LHCN-M2 (cell line): ENCODE measurements at places on chromosomes 12 and 14. TPM values are rescaled to one million over a fixed set of nuclear protein-coding genes. Genes with fewer than 3 reads are reported as not detected.

PLXNC1 gene
- 0.34 and 0.58 TPM in 2 replicates for total RNA-seq

DNA sequence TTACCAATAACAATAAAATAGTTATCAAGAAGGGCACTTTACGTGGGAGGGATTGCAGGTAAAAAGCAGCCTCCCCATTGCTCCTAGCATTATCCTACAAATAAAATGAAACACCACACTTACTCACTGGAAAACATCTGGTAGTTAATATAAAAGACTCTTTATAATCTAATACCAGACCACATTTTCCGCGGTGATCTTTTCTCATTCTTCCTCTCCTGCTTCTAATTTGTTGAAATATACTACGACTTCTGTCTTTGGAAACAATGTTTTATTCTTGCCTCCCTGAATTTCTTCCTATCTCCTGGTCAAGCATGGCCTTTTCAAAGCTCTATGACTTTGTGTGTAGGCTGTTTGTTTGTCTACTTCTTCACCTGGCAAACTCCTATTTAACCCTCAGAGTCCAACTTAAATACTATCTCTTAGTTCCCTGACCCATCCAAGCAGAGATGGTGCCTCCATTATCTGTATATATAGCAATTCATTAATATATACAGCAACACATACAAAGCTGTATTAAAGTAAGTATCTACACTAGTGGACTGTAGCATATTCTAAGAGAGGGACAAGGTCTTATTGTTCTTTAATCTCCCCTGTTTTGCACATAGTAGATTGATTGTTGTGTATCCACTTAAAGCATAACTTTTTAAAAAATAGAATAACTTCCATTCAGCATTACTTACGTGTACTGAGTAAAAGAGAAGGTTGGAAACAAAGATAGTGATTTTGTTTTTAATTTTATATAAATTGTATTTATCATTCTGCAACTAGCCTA lies 228.3 kb downstream of the CEP128 start:
- DNase-seq, result no peak

GRCh38 chr12:31525496-31526157 lies 65.3 kb downstream of the DENND5B start:
- no peak for DNase-seq

CLEC2A gene
- not detected in 2 replicates for total RNA-seq

DRAM1 gene
- 7.7 and 10.4 TPM in 2 replicates for total RNA-seq

RERG gene
- total RNA-seq, result 3.0 and 5.3 TPM in 2 replicates

DNA sequence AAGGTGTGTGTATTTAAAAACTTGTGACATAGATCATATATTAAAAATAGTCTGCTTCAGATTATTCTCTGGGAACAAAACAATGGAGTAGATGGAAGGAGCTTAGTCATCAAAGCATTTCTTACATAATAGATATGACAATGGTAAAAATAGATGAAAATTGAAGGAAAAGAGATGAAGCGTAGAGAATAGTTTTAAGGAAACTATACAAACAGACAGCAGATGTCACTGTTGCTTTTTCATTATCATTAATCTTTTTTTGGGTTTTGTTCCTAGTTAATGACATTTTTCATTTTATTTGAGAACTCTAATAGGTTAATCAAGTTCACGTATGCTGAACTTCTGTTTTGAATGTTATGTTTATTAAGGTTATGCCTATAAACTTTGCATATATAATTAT lies 149.2 kb upstream of the FBXO33 start:
- no peak for DNase-seq

- DNase-seq, result no peak
These were observed 8.8 kb downstream of the NID2 start for GRCh38 chr14:52060080-52060479.

GRCh38 chr14:64968651-64969050 lies 3.5 kb downstream of the RAB15 start:
- DNase-seq, result peak; percentile 36

- DNase-seq, result no peak
These were observed 151.9 kb upstream of the ABCD2 start for GRCh38 chr12:39771456-39771855.

GRCh38 chr14:101577221-101577909 lies 16.1 kb downstream of the DIO3 start:
- no peak for DNase-seq

- no peak for DNase-seq
These were observed 149.0 kb downstream of the KCNA5 start for GRCh38 chr12:5192726-5193125.

GRCh38 chr12:111067498-111067897 lies 147.1 kb upstream of the MYL2 start:
- no peak for DNase-seq

- no peak for DNase-seq
These were observed 116.0 kb downstream of the NRXN3 start for GRCh38 chr14:78286210-78286609.

- DNase-seq, result no peak
These were observed 256.0 kb downstream of the PCNX1 start for GRCh38 chr14:71163050-71163841.

GRCh38 chr12:40874868-40875267 lies 182.6 kb downstream of the CNTN1 start:
- DNase-seq, result no peak

DNA sequence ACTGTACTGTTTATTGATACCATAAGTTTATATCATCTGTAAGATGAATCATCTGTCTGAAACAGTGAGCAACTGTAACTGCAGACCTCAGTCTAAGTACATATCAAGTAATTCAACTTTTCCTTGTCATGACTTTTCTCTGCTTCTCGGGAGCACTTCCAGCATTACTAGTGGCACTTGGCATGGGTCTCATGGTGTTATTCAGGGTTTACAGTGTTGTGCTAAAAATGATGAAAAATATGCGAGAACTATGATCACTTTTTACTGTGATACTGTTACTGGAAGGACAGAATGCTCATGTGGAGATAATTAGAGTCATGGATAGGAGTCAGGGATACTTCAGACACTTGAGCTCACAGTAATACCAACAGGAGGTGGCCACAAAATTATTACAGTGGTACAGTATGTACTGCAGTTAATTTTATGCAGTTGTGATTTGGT lies 8.3 kb downstream of the KTN1 start:
- peak; percentile 47 for DNase-seq

SLC7A7 gene
- total RNA-seq, result 4.2 and 4.6 TPM in 2 replicates

DNA sequence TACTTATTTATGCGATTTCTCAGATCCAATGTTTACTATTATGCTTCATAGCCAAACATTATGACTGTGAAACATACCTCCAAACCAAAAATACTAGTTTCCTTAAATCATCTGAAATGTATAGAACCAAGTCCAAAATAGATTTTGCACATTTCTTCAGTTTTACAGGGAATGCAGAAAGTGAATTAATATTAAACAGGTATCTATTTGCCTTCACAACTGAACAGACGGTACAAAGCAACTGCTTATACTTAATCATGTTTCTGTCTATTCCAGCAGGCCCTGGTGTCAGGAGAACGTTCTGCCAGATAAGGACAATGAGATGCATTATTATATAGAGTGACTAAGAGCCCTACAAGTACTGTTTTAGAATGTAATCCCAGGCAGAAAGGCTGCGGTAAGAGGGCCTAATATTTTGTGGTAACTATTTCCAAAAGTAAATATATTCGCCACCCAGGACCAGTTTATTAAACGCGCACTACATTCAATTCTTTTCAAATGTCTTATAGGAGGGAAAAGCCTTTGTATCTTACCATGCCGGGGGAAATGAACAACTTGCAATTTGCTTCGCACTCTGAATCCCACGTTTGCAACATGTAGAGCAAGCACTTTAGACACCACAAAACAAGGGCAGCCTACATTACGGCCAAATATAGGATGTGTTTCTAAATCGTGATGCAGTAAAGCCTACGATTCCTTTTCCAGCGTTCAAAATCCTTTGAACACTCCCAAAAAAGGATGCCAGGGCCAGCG lies 1.5 kb downstream of the CORO1C start:
- peak; percentile 66 for DNase-seq

RASSF8 gene
- 24.1 and 26.6 TPM in 2 replicates for total RNA-seq

- no peak for DNase-seq
These were observed 64.2 kb downstream of the CLMN start for GRCh38 chr14:95255487-95255886.

DNA sequence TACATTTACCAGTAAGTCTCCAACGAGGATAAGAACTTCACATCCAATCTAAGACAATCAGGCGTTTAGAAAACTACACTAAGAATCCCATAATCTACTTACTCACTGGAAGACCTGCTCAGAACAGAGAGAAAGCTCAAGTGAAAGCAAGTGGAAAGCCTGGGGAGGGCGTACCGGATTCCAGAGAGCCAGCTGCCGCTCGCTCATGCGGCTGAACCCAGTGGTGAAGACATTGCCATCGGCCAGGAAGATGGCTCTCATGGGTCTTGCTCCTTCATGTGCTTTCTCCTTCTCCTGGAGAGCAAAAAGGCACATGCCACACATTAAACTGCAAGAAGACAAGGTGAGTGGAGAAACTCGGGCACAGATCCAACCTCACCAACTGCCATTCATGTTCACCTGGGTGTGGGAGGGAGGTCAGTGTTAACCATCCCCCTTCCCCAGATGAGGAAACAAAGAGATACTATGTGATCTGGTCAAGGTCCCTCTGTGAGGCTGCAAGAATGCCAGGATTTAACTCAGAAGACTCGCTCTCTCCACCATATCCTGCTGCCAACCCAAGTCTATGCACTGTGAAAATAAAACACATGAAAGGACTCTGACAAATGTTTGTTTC lies 23.5 kb upstream of the SELPLG start:
- no peak for DNase-seq

DNA sequence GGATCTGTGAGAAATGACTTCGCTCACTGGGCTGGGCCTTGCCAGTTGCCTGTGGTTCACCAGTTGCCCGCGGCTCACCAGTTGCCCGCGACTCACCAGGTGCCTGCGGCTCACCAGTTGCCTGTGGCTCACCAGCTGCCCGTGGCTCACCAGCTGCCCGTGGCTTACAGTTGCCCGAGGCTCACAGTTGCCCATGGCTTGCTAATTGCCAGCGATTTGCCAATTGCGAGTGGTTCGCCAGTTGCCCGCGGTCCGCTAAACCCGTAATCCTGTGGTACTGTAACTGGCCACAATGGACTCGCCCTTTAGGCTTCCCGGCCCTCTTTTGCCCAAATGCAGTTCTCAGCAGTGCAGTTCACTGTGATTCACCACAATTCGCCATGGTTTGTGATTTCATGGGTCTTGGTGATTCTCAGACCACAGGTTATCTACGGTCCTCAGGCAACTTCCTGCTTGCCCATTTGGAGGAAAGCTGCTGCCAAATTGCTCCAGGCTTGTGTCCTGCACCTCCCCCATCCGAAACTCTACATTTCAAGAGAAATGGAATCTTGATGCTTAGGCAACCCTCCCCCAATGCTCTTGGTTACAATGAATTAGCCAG lies 15.0 kb upstream of the MEG3 start:
- DNase-seq, result peak; percentile 90

DNA sequence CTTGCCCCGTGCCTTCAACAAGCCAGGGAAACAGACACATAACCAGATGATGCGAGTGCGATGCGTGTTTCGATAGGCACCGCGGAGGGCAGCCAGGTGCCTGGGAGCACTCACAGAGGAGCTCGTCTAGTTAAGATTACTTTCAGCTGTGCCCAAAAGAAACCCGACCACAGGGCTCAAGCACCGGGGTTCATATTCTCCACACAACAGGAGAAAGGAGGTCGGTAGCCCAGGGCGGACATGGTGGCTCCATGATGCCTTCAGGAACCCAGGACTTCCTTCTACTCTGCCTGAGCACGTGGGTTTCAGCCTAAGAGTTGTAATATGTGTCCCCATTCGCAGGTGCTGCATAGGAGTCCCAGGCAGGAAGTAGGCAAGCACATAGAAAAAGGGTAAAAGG lies 53.7 kb upstream of the DDX11 start:
- DNase-seq, result no peak

DNA sequence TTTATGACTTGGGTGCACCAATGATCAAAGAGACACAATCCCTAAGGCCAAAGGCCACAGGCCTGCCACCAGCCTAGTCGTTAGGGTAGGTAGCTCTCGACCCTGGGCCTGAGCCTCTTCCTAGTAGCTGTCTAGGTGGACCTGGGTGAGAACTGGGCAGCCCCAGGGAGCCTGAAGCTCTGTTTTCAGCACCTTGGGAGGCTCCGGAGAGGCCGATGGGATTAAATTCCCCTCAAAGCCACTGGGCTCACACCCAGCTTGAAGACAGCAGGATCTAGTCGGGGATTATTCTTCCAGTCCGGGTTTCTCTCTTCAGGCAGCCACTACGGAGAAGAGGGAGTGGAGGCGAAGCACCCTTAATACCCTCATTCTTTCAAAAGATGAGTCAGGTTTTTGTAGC lies 79.8 kb downstream of the TMEM260 start:
- no peak for DNase-seq

DNA sequence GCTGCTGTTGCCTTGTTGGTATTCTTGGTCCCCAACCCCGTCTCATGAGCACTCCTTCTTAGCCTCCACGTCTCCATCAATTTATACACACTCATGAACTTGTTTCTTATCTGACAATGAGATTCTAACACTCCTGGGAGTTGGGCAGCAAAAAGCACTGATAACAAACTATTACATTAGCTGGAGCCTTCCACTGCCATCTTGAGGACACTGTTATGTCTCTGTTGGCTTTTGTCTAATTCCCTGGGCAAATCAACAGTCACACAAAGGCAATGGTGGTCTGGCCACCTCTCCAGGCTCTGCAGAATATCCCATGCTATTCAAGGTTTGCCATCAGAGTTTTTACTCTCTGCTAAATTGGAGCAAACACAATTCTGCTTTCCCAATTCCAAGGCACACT lies 117.8 kb upstream of the COCH start:
- DNase-seq, result no peak

DNA sequence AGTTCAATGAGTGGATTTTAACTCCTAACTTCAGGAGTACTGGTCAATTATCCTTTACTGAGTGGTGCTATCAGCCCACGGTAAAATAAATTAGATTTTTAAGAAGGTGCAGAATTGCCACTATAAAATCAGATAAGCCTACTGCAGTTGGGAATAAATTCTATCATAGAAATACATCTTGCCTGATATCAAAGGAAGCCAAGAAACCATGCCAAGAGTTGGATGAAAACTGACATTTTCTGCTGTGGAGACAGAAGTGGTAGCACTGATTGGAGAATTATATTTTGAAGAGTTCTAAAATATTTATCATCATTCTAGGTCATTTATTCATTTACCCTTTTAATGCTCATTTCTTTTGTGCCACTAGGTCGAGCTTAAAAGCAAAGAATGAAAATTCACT lies 465.1 kb downstream of the APAF1 start:
- no peak for DNase-seq

GRCh38 chr12:125187780-125188741 lies 122.8 kb downstream of the AACS start:
- DNase-seq, result no peak

GRCh38 chr12:3148366-3149000 lies 71.3 kb downstream of the TSPAN9 start:
- DNase-seq, result peak; percentile 85

DNA sequence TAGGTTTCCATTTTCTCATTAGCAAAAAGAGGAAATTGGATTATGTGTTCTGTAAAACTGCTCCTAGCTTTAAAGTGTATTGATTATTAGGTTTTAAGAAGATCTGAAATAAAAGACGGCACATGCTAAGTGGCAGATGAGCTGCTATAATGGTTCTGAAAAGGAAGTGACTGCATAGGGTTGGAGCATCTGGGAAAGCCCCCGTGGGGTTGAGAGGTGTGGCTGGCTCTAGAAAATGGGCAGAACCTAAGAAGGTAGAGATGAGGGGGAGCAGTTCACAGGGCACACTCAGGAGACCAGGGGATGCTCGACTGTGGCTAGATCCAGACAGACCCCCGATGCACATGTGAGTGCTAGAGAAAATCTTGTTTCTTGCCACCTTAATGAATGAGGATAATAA lies 1.9 kb downstream of the IFNG-AS1 start:
- DNase-seq, result no peak

HOXC4 gene
- 2.9 and 4.2 TPM in 2 replicates for total RNA-seq

GRCh38 chr14:70567791-70568190 lies 32.7 kb downstream of the MED6 start:
- peak; percentile 35 for DNase-seq

KCNA1 gene
- 0.83 and 2.2 TPM in 2 replicates for total RNA-seq
